ENCODE measurements at places on chromosomes 6 and 20.

GRCh38 chr6:154536999-154537398, 26.5 kb upstream of the CNKSR3 start:
- DNase-seq = no peak

DNA sequence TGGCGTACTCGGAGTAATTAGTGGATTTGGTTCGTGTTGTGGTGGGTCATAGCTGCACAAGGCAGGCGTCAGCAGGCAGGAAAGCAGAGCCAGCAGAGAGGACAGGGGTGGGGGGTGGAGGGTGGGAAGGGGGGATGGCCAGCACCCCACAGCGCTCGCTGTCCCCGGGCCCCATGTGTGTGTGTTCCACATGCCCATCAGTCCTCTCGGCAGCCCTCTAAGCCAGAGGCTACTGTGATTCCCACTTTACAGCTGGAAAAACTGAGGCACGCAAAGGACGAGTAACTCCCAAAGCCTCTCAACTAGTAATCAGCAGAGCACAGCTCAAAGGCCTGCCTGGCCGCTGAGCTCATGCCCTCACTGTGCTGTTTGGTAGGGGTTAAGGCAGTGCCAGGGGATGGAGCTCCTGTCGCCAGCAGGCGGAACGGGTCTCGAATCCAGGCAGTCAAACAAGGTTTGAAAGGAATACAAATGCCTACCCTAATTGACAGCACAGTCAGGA, 175.2 kb downstream of the ZDHHC14 start:
- no peak for DNase-seq

- DNase-seq = no peak
Observed at GRCh38 chr6:64672651-64673050, 1034.4 kb downstream of the EYS start.

DNA sequence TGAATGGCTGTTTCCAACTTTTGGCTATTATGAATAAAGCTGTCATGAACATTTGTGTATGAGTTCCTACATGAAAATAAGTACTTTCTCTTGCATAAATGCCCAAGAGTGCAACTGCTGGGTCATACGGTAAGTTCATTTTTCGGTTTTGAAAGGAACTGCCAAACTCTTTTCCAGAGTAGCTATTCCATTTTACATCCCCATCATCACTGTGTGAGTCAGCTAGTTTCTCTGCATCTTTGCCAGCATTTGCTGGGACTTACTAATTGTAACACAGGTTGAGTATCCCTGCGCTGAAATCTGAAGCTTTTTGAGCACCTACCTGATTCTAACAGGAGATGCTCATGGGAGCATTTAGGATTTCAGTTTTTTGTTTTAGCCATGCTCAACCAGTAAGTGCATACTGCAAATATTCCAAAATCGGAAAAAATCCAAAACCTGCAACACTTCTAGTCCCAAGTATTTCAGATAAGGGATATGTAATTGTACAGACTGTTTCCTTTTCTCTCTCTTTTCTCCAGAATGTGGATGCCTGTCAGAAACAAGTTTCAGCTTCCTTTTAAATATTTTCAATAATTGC, 118.4 kb downstream of the DTNBP1 start:
- DNase-seq = no peak

- DNase-seq = no peak
Observed at GRCh38 chr20:49646126-49646525, 67.6 kb downstream of the B4GALT5 start.

GRCh38 chr20:32727683-32728082, 15.6 kb downstream of the COMMD7 start:
- no peak for DNase-seq

DNA sequence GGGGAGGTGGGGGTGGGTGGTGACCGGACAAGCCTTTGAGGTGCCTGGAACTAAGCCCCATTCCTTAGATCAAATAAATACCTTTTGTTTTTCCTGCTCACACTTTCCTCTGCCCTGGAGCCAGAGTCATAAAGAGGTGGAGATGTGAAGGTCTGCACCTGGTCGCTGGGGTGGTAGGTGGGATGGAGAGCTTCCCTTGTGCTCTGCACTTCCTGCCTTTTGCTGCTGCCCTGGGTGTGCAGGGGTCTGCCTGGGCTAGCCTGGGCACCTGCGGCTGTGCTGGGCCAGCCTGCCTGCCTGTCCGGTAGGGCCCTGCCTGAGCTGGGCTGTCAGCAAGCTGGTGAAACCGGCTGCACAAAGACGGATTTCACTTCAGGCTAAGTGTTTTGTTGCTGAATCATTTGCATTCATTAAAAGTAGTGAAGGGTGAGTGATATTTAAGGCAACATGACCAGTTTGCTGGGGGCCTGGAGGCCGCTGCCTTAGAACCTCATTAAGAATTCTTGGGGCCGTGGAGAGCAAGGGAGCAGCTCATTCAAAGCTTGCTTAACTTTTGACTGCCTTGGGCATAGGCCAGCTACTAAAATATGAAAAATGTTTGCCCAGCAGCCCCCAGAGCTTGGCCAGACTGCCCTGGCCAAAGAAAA, 20.5 kb downstream of the PTK7 start:
- no peak for DNase-seq

DNA sequence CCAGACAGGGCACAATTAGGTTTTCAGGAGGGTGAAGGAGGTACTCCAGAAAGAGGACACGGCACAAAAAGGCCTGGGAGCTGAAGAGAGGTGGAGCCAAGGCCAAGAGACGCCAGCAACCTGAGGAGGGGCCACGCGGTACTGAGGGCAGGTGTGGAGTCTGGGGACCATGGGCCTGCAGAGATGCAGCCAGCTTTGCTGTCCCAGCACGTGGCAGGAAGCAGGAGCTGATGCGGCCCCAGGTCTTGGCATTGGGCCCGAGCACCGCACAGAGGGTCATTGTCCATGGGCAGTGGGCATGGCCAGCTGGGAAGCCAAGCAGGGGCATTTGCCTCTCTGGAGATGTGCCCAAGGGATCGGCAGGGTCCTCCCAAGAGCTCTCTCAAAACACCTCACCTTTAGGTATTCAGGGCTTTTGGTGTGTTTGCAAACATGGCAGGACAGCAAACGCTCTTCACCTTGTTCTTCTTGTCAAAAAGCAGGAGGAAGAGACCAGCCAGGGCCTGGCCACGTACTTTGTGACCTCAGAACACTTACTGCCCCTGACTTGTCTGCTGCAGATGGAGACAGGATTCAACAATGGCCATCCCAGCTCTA, 1.4 kb upstream of the BPIFB1 start:
- DNase-seq = no peak
